Activated CD4-positive, alpha-beta memory T cell treated with anti-CD3 and anti-CD28 coated beads for 36 hours (primary cell): ENCODE measurements at places on chromosomes 16 and 17. TPM values are rescaled to one million over a fixed set of nuclear protein-coding genes. Genes with fewer than 3 reads are reported as not detected.

HAS3 gene
- 0.21 TPM for total RNA-seq

HOXB5 gene
- total RNA-seq: not detected

HLF gene
- total RNA-seq: 3.5 TPM

CRISPLD2 gene
- total RNA-seq: 0.41 TPM

TM4SF5 gene
- not detected for total RNA-seq

ATP2A3 gene
- 108 TPM for total RNA-seq

DNA sequence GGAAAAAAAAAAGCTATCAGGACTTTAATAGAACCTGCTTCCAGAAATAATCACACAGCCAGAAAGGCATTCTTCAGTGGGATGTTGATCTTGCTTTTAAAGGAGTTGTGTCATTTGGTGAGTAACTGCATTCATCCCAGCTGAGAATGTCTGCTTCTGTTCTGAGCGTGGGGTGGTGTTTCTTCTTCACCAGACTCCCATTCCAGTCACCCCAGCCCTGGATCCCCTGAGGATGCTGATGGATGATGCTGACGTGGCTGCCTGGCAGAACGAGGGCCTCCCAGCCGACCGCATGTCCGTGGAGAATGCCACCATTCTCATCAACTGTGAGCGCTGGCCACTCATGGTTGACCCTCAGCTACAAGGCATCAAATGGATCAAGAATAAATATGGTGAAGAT is 122.5 kb downstream of the ZNF18 start:
- no peak for DNase-seq
- H3K36me3 ChIP-seq: no peaks in the 10 kb centered on the region
- H3K4me1 ChIP-seq: no peaks in the 10 kb centered on the region
- H3K4me3 ChIP-seq: no peak overlapping the region
- H3K27me3 ChIP-seq: peaks cover 3% of the 10 kb centered on the region

DNA sequence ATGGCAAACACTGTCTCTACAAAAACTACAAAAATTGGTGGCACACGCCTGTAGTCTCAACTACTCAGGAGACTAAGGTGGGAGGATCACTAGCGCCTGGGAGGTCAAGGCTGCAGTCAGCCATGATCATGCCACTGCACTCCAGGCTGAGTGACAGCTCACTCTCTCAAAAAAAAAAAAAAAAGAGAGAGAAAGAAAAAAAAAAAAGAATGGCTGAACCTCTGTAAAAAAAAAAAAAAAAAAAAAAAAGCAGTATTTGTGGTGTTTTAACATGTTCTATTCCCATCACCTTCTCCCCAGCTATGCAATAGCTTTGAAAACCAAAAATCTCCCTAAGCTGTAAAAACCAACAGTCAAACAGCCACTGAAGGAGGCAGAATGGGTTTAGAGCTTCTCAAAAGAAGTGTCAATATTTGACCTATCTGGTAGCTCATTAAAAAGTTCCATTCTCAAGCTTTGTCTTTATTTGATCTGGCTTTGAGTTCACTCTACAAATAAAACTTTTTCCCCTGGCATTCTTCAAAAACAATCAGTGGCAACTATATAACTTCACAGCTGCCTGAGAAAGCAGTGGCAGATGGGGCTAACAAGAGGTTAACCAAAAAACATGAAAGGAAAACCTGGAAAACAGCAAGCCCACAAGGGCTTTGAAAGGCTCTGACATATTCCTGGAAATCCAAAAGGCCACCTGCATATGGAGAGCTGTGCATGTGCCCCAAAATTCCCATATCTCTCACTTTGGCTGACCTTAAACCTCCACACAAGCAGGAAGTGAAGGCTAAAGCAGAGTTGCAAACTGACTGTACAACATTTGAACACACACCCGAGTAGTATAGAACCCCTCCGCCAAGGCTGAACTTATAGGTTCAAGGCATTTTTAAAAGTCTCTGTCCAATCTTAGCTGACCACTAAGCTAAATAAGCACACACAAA is 36.0 kb downstream of the USP32 start:
- peak overlapping the region; percentile 81 for H3K27ac ChIP-seq
- no peak overlapping the region for H3K4me3 ChIP-seq
- peaks cover 47% of the 10 kb centered on the region for H3K4me1 ChIP-seq

GRCh38 chr17:81701288-81702071 is 1.7 kb upstream of the MRPL12 start:
- peak overlapping the region; percentile 92 for H3K27ac ChIP-seq
- H3K36me3 ChIP-seq: peaks cover 36% of the 10 kb centered on the region
- H3K27me3 ChIP-seq: no peaks in the 10 kb centered on the region

DNA sequence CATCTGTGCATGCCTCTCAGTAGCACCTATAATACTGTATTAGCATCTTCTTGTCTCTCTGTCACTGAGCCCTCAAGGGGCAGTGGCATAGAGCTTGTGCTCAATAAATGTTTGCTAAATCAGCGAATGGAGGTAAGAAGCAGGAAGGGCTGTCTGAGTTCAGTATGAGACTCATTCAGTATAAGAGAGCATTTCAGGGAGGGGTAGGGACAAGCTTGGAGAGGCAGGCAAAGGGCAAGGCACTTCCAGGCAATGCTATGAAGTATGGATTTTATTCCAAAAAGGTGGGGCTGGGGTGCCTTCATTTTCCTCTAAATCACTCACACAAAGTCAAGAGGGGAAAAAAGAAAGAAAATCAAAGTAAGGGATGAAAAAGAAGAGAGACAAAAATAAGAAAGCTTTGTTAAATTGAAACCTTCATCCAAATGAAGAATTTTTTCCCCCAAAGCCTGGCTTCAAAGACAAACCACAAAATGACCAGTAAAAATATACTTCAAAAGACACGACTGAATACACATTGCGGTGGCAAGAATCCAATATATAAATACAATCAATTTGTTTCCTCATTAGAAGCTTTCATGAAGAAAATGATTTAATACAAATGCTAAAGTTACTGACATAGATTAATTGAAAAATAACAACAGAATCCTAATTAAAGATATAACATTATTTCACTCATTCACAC is 51.2 kb downstream of the SKAP1 start:
- DNase-seq: no peak
- H3K27ac ChIP-seq: no peak overlapping the region
- no peaks in the 10 kb centered on the region for H3K27me3 ChIP-seq
